ENCODE measurements at places on chromosomes 7 and 10.

DNA sequence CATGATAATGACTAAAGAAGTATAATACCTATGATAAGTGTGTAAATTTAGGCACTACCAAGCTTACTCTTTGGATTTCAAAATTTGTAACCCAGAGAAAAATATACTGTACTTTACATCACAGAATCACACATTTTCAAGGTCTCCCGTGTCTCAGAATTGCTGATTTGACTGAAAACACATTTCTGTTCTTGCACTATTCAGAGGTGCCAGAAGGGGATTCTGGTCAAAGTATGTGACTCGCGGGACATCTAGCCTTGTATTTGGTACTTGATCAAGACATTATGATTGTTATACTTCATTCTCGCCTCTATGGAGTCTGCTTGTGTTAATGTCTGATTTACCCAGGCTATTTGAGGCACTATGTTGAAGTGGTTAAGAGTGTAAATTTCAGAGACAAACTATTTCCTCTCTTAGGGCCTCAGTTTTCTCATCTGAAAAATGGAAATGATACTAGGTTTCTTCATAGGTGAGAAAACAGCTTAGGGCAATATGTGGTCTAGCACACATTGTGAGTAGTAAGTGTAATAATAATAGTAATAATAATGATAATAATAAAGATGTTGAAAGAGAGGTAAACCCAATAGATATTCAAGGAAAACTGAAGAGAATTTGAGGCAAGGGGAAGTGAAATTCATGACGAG lies 320.4 kb downstream of the RNLS start:
- DNase-seq, result no peak

GRCh38 chr10:96622013-96622787 lies 35.4 kb upstream of the TM9SF3 start:
- no peak for DNase-seq

DNA sequence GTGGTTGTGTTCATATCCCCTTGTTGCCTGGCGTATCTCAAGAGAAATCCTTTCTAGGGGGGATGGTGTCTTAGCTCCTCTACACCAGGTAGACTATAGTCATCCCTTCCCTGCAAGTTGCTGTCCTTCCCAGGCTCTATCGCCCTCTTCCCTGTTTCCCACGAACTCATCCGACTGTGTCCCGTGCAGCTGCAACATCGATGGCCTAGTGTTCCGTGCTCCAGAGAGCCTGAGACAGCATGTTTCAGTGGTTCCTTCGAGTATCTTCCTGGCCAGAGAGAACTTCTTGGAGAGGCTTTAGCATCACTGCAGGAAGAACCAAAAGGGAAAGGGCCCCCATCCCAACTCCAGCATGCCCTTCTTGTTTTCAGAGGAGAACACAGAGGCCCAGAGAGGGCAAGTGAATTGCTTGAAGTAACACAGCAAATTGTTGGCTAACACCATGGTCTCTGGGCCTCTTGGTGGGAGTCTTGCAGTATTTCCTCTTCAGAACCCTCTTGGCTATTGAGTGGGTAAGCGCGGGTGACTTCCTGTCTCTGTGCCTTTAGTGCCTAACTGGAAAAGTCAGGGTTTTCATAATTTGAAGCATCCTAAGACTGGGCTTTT lies 162.9 kb downstream of the RGS10 start:
- DNase-seq, result no peak

DNA sequence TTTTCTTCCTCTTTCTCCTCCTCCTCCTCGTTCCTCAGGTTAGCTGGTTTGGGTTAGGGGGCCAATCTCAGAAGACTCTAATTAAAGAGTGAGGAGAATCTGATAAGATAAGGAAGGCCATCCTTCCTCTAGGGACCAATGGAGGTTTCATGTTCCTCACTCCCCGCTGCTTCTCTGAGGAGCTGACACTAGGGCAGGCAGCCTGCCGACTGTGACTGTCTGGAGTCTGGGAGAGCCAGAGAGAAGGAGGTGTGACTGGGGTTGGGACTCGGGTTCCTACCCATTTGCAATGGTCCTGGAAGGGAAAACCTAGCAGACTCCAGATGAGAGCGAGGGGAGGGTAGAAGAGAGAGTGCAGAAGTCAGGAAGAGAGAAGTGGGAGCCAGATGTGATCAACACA lies 15.3 kb downstream of the PAX2 start:
- no peak for DNase-seq

DNA sequence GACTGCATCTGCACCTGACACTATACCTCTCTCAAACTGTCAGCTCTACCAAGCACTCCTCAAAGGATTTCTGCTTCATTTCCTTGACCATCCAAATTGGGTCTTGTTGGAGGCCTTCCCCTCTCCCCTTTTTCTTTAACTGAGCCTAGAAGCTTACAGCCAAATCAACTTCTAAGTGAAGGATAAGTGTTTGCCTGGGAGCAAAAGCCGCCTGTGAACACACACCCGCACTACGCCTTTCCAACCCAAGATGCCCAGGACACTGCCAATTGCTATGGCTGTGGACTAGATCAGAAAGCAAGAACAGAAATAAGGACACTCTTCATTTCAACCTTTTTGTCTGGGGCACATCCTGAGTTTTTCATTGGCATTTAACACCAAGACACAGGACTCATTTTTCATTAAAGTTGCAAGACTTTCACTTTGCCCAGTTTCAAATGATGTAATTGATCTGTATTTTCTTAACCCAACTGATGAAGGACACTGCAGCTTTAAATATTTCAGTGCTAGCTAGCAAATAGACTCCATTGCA lies 52.8 kb downstream of the CPEB3 start:
- no peak for DNase-seq

GRCh38 chr10:7786430-7786829 lies 1.4 kb downstream of the KIN start:
- DNase-seq, result no peak

GRCh38 chr7:37352251-37352880 lies 96.3 kb downstream of the ELMO1 start:
- DNase-seq, result no peak

Data from activated T-cell treated with anti-CD3 and anti-CD28 coated beads for 1 hour (primary cell).